Activated T-helper 2 cell treated with anti-CD3 and anti-CD28 coated beads, Interferon-gamma antibody, Interleukin-2, Interleukin-4, amounts not matched to agents 10 μg/mL and 5 μg/mL and 100 μg/mL, durations not matched to agents 14 hours and 24 hours and 36 hours (primary cell): ENCODE measurements at places on chromosomes 2 and 18. TPM values are rescaled to one million over a fixed set of nuclear protein-coding genes. Genes with fewer than 3 reads are reported as not detected.
A peak's percentile ranks its signal among the peaks of the same experiment; 100 is the strongest.

DNA sequence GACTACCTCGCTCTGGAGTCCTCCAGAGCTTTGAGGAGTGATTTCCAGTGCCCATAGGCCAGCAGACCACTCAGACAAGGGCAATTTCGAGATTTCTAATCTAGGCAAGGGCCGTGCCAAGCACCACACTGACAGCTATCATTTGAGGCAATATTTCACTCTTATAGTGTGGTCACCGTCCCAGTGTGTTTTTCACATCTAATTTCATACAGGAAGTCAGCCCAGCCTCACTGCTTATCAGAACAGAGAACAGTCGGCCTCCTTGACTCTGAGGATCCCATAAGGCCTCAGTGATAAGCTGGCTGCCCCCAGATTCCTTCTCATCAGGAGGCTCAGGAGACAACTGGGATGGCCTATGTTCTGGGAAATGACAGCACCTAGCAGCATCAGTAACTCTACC is 581 bp downstream of the CAPN14 start:
- no peak for DNase-seq

GRCh38 chr18:36655930-36656329 is 172.9 kb downstream of the TPGS2 start:
- no peak for DNase-seq

GRCh38 chr18:53948991-53949390 is 275.5 kb downstream of the MBD2 start:
- no peak for DNase-seq

DNA sequence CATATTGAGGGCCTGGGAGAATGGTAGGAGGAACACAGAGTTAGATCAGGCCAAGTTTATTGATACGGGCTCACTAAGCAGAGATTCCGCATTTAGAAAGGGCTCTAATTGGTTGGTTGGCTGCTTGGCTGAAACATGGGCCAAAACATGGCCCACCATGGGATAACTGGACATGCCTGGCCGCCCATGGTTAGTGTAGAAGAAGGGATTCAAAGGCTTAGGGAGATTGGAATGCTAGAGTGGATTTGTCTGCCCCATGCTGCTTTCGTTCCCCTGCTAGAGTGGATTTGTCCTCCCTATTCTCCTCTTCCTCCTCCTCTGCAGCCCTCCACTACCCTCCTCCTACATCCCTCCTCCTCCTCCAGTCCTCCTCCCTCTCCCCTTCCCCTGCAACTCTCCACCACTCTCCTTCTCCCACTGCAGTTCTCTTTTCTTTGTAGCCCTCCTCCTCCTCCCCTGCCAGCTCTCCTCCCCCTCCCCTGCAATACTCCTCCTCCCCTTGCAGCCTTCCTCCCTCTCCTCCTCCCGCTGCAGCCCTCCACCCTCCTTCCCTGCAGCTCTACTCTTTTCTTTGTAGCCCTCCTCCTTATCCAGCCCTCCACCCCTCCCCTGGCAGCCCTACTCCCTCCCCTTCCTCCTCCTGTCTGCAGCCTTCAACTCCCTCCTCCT is 17.2 kb downstream of the BOK start:
- DNase-seq: no peak

- DNase-seq: no peak
These were observed 6.4 kb upstream of the PSD4 start for GRCh38 chr2:113167115-113167932.

Gene UGT1A5
- not detected in 2 replicates for total RNA-seq

DNA sequence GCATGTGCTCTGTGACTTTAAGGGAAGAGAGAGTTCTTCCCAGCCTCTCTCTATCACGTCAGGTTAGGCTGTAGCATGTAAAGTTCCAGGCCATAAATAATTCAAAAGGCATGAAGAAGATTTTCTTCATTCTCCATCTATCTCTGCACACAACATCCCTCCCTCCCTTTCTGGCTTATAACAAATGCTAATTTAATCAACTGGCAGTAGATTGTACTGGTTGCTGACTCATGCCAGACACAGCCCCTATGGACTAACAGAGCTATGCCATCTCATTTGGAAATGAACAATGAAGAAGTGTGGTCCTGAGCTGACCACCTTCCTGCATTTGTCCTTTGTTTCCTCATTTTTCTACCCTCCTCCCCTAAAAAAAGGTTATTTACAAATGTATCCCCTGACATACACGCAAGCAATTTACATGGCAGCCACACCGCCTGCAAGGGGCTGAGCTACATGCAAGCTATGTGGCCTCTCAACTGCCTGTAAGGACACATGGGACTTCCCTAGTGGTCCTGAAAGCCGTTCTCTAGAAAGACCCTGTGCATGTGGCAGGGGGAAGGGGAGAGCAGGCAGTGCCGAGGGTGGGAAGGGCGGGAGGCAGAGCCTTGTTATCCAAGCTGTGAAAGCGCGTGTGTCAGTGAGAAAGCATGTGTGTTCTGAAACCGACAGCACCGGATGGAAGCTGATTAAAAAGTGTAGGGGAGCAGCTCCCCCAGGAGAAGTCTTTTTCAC is 90.9 kb upstream of the KLF7 start:
- DNase-seq: no peak

DNA sequence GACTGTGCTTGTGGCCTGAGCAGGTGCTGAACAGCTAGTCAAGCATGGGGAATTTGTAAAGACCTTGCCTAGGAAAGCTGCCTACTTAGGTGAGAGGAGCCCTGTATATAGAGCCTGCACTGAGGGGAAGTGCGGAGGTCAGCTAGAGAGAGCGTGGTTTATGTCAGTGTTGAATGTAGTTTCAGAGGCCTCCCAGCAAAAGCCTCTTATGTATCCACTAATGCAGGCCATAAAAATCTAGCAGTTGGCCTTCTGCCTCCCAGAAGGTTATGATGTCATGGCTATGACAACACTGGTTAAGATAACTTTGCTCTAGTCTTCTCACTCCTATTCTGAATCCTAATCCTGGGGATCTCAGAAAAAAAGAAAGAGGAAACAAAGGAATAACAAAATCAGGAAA is 88.9 kb downstream of the ASXL3 start:
- no peak for DNase-seq

DNA sequence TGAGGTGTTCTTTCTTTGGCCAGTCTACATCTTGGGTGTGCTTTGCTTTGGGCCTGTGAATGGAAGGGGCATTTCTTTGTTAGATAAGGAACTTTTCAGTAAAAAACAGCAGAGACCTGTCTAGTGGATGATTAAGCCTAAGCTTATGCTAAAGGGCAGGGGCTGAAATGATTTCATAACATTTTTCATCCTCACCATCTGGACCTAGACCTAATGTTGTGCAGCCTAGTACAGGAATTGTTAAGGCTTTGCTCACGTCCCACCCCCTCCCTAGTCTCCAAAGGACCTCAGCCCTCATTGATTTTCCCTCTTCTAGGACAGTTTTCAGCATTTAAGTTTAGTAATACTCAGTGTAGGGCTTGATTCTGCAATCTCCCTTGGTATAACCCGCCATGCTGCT is 111.8 kb downstream of the PRKCE start:
- no peak for DNase-seq

Gene LCT
- total RNA-seq: 0.53 and 0.55 TPM in 2 replicates

GRCh38 chr2:219277703-219278654 is 1.2 kb upstream of the DNAJB2 start:
- DNase-seq: peak; percentile 64

Gene DSG4
- not detected in 2 replicates for total RNA-seq

Gene NRP2
- 59.9 and 61.7 TPM in 2 replicates for total RNA-seq

DNA sequence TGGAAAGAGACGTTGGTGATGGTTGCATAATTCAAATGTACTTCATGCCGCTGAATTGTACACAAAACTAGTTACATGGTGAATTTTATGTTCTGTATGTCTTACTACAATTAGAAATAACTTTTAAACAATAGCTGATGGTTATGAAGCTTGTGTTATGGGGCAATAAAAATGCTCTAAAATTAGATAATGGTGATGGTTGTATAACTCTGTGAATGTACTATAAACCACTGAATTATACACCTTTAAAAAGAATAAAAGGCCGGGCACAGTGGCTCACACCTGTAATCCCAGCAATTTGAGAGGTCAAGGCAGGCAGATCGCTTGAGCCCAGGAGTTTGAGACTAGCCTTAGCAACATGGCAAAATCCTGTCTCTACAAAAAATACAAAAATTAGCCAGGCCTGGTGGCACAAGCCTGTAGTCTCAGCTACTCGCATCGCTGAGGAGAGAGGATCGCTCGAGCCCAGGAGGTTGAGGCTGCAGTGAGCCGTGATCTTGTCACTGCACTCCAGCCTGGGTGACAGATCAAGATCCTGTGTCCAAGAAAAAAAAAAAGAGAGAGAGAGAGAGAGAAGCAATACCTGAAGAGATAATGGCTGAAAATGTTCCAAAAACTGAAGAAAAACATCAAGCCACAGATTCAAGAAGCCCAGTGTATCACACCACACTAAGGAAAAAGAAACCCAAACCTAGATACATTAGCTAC is 6.3 kb downstream of the RNU4ATAC start:
- DNase-seq: no peak

Gene SERPINB4
- total RNA-seq: not detected in 2 replicates

DNA sequence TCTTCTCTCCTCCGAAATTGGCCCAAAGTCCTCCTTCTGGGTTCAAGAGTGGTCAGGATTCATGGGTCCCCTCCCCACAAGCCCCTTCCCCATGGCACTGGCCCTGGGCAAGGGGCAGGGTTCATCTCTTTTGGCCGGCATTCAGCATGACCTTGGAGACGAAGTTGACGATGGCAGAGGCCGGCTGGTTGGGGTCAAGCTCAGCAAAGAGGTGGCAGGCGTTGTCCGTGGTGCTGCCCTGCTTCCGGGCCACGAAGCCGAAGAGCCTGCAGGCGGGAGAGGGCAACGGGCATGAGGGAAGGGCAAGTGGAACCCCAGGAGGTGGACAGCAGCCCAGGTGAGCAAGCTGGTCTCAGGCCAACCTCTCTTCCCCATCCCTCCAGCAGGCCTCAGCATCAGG is 198.5 kb downstream of the TNS1 start:
- no peak for DNase-seq

DNA sequence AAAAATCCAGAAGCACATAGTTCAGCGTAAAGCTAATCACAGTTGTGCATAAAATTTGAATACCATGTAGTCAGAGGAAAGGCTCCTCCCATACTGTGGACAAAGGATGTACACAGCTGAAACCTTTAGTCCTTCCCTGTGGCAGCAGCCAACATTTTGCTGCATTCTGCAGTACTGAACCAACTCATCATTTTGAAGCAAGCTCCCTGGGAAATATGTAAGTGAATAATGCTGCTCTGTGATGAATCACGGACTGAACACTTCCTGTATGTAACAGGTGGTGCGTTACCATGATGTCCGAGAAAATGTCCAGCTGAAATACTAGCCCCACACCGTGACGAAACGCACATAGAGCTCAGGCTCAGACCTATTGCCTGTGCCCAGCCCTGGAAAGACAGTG is 421.1 kb upstream of the RAB12 start:
- no peak for DNase-seq

Gene FHL2
- 5.3 and 5.6 TPM in 2 replicates for total RNA-seq

Gene CEP68
- total RNA-seq: 5.9 and 6.1 TPM in 2 replicates

GRCh38 chr2:17272170-17272569 is 246.1 kb downstream of the RAD51AP2 start:
- no peak for DNase-seq

- no peak for DNase-seq
These were observed 15.4 kb upstream of the CAVIN2 start for GRCh38 chr2:191862156-191862775.

DNA sequence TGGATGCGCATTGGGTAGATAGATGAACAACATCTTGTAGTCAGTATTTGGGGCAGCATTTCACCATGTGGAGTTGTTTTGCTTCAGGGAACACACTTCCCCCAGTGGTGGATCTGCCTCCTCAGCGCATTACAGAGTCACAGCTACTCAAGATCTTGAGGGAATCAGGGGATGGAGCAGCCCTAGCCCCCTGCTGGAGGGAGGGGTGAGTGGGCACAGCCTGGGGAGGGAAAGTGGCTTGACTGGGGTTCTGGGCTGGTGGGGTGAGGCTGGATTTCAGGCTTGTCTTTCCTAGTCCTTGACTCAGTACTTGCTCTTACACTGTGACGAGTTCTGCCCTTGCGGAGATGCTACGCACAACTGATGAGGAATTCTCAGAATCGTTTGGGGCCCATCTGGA is 271.0 kb upstream of the HS6ST1 start:
- DNase-seq: no peak

- DNase-seq: no peak
These were observed 168.4 kb upstream of the PKDCC start for GRCh38 chr2:41879235-41879916.

DNA sequence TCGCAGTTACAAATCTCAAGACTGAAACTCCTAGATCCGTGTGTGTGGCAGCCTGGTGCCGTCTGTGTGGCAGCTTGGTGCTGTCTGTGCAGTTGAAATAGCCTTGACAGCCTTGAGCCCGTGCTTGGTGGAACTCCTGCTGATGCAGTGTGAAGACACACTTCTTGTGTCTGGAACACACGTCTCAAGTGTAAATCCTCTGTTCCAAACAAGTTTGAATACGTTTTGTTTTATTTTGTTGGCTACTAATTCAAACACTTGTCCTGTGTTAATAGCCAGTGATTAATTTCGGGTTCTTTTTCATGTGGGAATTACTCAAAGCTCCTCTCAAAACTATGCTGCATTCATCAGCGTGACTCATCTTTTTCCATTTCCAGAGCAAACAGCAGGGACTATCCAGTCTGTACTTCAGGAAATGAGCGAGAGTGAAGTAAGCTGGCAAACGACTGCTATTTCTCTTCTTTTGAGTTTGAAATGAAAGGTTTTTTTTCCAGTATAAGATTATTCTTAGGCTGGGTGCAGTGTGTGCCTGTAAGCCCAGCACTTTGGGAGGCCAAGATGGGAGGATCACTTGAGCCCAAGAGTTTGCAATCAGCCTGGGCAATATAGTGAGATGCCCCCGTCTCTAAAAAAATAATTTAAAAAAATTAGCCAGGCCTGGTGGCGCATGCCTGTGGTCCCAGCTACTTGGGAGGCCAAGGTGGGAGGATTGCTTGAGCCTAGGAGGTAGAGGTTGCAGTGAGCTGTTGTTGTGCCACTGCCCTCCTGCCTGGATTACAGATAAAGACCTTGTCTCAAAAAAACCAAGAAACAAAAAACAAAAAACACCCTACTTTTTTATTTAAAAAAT is 152.9 kb downstream of the SPP2 start:
- DNase-seq: no peak

Gene RPRM
- total RNA-seq: not detected in 2 replicates

Gene RRM2
- 374 TPM in 2 replicates for total RNA-seq

DNA sequence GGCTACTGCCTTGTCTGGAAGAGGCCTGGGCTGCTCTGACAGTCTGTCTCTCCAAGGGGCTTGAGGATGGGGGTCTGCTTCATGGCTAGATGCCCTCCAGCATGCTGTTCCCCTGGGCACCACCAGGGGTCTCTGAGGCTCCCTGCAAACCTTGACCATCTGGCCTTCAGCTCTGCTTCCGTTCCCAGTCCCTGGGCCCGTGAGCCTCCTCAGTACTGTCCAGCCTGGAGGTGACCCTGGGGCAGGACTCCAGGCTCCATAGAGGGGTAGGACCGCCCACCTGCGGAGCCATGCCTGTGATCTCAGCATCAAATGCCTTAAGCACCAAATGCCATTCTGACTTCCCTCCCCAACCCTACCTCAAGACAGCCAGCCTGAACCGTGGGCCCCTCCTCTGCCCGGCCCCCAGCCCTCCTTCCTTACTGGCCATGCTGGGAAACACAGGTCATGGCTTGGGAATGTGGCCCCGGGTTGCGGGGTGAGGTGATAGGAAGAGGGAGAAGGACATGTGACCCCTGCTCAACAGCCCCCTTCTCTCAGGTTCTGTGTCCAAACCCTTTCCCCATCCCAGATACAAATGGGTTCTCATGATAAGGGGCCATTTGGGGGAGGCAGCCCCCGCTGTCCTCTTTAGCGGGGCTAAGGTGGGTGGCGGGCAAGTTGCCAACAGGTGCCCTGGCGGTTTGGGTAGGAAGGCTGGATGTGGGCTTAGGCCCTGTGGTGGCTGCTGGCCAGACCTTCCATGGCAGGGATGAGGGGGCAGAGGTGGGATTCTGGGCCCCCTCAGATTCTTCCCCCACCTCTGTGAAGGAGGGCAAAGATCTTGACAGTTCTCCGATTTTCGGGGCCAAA is 25.0 kb downstream of the SPEG start:
- no peak for DNase-seq

Gene ANKRD62
- total RNA-seq: not detected in 2 replicates
